ENCODE measurements at places on chromosomes 7 and 10. TPM values are rescaled to one million over a fixed set of nuclear protein-coding genes. Genes with fewer than 3 reads are reported as not detected.

AGMO gene
- not detected for total RNA-seq

DPP6 gene
- not detected for total RNA-seq

EBLN1 gene
- total RNA-seq, result not detected

ADAM12 gene
- 15.8 TPM for total RNA-seq

LIPJ gene
- total RNA-seq, result not detected

DNA sequence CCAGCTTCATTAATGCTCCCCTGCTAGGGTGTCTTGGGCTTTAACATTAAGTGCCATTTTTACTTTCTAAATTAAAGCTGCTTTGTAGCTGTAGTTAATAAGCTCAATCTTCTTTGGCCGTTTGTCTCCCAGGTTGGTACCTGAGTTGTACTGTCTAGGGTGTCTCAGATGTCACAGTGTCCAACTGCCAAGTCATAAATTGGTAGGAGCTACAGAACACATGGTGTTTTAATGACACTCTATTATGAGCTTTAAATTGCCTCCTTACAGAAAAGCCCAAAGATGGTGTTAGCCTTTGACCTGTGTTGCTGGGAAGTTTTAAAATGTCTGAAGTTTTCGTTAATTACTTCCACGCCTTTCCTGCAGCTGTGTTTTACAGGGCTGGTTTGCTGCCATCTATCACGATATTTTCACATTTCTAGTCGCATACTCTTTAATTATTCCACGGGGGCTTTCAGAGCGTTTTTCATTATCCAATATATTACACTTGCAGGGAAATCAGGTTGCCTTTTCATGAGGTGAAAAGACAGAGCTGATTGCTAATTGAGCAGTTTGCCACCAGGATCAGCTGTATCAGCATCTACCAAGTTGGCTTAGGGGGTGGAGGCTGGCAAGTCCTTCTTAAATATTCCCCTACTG is 247.8 kb upstream of the PLPP4 start:
- no peak for DNase-seq

DNA sequence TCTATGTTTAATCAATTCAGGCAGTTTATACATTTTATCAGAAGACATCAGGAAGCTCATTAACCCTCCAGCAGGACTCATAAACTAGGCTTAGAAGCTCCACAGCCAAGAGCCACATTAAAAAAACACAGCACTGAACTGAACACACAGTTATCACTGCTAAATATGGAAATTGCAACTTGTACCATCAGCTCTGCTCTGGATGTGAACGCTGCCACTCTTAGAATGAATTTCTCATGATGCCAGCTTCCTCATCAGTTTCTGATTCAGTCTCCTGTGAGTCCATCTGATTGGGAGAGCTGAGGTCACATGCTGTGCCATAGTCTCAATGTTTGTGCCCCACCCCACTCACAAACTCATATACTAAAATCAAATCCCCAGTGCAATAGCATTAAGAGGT is 17.1 kb upstream of the ING3 start:
- DNase-seq, result no peak

DNA sequence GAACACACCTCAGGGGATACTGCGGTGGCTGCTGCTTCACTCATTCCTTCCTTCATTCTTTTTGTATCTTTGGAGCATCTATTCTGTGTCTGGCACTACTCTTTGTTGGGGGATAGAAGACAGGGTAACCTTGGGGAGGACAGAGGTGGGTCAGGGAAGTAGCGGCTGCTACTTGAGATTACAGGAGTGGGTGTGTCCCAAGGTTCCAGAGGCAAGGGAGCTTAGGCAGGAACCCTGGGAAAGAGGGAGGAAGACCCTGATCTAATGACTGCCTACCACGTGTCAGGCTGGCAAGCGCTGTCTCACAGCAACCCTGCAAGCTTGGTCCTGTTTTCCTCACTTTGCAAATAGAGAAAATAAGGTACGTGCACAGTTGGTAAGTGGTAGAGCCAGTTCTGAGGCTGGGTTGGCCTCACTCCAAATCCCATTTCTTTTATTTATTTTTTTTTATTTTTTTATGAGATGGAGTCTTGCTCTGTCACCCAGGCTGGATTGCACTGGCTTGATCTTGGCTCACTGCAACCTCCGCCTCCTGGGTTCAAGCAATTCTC is 985.9 kb upstream of the ZNF722 start:
- DNase-seq, result no peak

DNA sequence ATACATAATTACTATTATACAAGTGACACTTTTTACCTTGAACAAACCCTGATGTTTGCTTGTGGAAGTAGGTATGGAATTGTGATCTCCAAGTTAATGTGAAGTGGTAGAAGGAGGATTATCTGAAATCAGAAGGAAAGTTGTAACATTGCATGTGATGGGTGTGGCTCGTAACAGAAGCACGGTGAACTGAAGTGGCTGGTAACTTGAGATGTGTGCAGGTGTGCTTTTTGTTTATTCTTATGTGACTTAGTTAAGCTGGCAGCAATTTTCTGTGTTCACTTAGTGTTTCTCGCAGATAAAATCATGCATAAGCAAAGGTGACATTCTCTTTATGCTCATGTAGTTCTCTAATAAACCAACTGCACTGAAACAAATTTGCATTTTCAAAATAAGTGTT is 82.3 kb downstream of the ZEB1 start:
- no peak for DNase-seq

All from MG63 (cell line).